Thymus (tissue), 14 donors: ENCODE measurements at places on chromosomes 3 and 15. TPM values are rescaled to one million over a fixed set of nuclear protein-coding genes. Genes with fewer than 3 reads are reported as not detected.

ESYT3 gene
- 0.09 TPM for total RNA-seq

IL12A gene
- 0.52 TPM for total RNA-seq

SLC22A14 gene
- total RNA-seq, result 0.05 TPM

PGBD4 gene
- total RNA-seq, result 1.4 TPM

MB21D2 gene
- 1.5 TPM for total RNA-seq

SLC28A1 gene
- total RNA-seq, result 0.05 TPM

IQCF5 gene
- total RNA-seq, result not detected

IL20RB gene
- 0.94 TPM for total RNA-seq

GATM gene
- 40.2 TPM for total RNA-seq

CMTM7 gene
- total RNA-seq, result 12.5 TPM

KLHL40 gene
- 0.14 TPM for total RNA-seq

ALS2CL gene
- 4.3 TPM for total RNA-seq

DPPA2 gene
- 0.14 TPM for total RNA-seq

EHHADH gene
- 3.3 TPM for total RNA-seq

A4GNT gene
- total RNA-seq, result 0.05 TPM

CCR9 gene
- total RNA-seq, result 214 TPM

DUOXA2 gene
- 0.05 TPM for total RNA-seq

OCA2 gene
- total RNA-seq, result 0.99 TPM

CLDN16 gene
- 0.52 TPM for total RNA-seq
